ENCODE measurements at places on chromosomes 5 and 9.

DNA sequence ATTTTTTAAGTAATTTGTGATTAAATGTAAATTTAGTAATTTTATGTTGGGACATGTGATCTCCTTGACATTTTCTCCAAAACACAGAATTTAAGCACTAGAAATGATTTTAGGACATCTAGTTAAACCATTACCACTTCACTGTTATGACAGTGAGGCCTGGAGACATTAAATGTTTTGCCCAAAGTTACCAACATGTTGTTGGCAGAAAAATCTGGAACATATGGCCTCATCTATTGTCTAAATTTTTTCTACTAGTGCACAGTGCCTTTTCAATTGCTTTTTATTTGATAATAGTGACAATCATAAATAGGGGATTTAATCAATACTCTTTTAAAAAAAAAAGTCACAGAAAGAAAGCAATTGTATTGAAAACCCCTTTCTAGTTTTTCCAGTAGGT lies 45.6 kb downstream of the PIK3R1 start:
- no peak for DNase-seq

- no peak for DNase-seq
Observed at GRCh38 chr9:116471093-116471906, 215.8 kb upstream of the TRIM32 start.

- no peak for DNase-seq
Observed at GRCh38 chr9:88773627-88774244, 217.5 kb upstream of the S1PR3 start.

DNA sequence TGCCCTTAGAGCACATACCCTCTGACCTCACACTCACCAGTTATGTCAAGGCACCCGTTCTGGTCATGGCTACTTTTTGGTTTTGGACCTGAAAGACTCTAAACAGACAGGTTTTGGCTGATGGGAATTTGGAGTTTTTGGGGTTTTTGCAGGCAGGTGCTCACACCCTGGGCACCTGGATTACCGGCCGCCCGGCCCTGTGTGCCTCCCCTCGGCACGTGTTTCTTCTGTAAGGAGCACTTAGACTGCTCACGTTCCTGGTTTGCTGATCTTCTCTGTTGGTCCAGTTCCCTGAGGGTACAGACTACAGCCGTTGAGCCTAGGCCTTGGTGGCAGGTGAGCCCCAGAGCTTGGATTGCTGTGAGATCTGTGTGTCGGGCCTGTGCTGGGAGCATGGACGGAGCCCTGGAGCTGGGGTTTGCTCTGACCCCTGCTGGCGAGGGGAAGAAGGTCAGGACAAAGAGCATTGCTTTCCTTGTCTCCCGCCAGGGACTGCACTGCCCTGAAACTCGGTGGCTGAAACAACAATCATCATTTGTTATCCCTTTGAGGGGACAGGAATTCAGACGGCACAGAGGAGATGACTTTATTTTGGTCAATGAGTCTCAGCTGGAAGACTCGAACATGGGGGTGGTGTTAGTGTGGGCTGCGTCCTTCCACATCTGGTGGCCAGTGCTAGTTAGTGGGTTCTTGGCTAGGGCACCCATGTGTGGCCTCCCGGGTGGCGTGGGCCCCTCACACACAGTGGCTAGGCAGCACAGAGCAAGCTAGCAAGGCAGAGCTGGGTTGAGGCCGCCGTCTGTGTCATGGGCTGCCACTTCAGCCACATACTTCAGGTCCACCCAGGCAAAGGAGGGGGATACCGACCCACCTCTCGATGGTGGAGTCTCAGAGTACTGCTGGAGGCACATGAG lies 76.4 kb downstream of the EHMT1 start:
- no peak for DNase-seq

DNA sequence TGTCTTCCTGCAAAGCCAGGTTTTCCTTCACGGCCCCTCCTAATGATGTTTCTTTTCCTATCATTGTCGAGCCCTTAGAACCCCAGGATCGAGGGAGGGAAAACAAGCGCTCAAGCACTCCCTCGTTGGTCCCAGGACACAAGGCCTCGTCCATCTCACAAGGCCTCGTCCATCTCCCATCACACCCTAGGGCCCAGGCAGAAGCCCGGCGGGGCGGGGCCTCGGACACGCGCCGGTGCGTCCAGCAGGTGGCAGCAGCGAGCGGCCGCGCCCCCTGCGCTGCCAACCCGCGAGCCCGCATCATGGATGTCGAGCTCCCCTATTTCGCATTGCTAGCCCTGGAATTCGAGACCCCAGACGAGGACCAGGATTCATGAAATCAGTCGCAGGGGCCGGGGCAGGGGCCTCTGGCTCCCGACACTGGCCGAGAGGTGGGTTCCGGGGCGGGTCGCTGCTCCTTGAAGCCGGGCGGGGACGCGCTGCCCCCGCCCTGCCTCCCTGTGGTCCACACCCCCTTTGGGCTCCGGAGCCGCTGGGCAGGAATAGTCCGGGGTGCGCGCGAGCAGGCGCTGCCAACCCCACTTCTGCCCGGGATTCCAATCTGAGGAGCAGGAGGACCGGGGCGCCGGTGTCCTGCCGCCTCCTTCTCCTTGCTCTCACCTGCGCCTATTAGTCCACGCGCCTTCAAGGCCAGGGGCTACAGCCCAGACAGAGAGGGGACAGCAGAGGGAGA lies at the start of gene ABLIM3:
ABLIM3 (plus strand) TSS at position 270 of the 733 bp plus-strand sequence. CDS start 603 bp downstream, outside the sequence.
- peak; percentile 80 for DNase-seq

GRCh38 chr9:109198736-109199382 lies 31.8 kb upstream of the FRRS1L start:
- no peak for DNase-seq

- DNase-seq, result peak; percentile 4
Observed at GRCh38 chr5:87411973-87412629, 629 bp downstream of the CCNH start.

GRCh38 chr9:626596-626995 lies 214.9 kb upstream of the DMRT1 start:
- no peak for DNase-seq
